ENCODE measurements at places on chromosomes 12 and 14.

- DNase-seq: no peak
These were observed 329.3 kb upstream of the OR4E1 start for GRCh38 chr14:22002860-22003284.

DNA sequence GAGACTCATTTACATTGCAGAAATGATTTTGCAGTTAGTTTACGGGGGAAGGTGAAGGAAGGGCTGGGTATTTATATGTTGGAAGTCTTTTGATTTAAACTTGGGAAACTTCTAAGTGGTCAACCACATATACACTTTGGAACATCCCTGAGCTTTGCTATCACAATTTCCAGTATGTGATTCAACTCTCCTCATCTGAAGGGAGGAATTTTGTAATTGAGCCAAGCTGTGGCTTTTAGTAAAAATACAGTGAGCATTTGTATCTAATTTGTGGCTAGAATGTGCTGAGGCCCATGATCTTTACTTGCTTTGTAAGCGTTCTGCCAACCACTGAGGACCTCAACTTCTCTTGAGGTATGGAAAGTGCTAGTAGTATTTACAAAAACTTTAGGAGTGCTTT, 235.0 kb upstream of the PDZRN4 start:
- DNase-seq: no peak

- DNase-seq: peak; percentile 87
These were observed 93.2 kb downstream of the GPR65 start for GRCh38 chr14:88098163-88098562.

GRCh38 chr12:104280111-104280510, 23.4 kb upstream of the EID3 start:
- no peak for DNase-seq

DNA sequence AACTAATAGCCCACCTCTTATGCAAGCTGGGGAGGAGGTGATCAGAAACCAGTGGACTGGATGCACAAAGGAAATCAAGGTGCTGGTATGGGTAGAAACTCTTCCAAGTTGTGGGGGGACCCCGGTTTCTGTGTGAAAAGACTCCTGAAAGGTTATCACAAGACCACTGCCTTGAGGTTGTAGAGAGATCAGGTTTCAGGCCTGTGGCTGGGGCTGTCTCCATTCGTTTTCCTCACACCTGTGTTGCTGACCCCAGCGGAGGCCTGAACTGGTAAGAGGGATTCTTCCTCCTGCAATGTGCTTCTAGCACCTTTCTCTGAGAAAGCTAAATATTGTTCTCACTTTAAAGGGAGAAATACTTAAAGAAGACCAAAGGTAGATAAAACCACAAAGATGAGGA, 9.3 kb upstream of the OR4K5 start:
- no peak for DNase-seq

- no peak for DNase-seq
These were observed 238.4 kb upstream of the HMGA2 start for GRCh38 chr12:65585648-65586602.

- DNase-seq: peak; percentile 67
These were observed 36.8 kb upstream of the SPTSSA start for GRCh38 chr14:34498684-34499412.

GRCh38 chr12:119570771-119571170, 22.8 kb upstream of the TMEM233 start:
- no peak for DNase-seq

GRCh38 chr14:104135121-104135903, 3.1 kb upstream of the KIF26A start:
- peak; percentile 56 for DNase-seq
